Renal cortical epithelial cell (primary cell): ENCODE measurements at places on chromosomes 2 and 18. TPM values are rescaled to one million over a fixed set of nuclear protein-coding genes. Genes with fewer than 3 reads are reported as not detected.
A peak's percentile ranks its signal among the peaks of the same experiment; 100 is the strongest.

GRCh38 chr2:162509288-162509968 is 165.5 kb downstream of the GCA start:
- peak; percentile 49 for DNase-seq

The PPP1R1C gene
- 1.9 and 3.5 TPM in 2 replicates for total RNA-seq

DNA sequence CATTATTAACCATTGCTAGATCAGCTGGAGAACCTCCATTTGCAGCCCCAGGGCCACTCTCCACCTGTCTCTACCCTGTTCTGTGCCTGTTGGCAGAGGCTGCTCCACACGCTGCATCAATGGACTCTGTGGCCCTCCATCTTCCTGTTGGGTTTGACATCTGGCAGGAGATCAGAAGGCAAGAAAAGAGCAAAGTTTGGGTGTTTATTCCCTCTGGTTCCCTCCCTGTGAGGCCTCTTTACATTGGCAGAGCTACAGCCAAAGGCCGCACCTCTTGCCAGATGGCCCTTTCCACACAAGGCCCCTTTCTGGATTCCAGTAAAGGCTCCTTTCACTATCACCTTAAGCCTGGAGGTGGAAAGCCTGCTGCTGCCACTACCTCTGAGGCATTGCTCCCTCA is 110.9 kb upstream of the RND3 start:
- no peak for DNase-seq

GRCh38 chr18:44246001-44246400 is 434.7 kb upstream of the SETBP1 start:
- peak; percentile 7 for DNase-seq

The FRZB gene
- not detected in 2 replicates for total RNA-seq

The WDR7 gene
- 9.2 and 21.5 TPM in 2 replicates for total RNA-seq

The GKN2 gene
- not detected in 2 replicates for total RNA-seq

DNA sequence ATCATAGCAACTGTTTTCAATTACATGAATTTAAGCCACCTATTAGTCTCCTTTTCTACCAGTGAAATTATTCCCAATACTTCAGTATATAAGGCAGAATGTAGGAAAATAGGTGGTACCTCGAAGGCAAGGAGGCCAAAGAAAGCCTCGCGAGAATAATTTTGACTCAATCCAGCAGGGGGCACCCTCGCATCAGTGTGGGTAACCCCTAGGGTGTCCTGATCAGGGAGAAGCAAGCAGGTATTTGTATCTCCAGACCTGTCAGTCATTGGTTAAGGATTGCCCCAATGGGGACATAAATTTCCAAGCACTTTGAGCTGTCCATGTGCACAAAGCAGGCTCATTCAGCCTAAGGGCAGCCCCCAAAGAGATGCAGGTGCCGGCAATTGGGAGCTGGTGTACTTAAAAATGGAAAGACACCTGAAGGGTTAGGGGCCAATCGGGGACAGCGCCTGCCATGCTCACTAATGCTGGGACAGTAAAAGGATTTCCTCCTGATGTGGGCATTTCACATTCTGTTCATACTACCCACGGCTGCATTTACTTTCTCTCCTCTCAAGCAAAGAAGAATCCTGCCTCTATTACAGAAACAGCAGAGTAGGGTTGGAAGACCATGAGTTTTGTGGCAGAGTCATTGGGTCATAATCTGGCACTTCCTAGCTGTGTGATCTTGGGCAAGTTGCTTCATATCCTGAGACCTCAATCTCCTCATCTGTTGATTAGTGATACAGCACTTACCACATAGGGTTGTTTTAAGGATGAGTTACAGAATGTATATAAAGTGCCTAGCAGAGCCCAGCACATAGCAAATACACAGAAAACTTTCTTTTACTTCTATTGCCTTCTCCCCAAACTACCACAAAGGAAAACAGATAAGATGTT is 136.1 kb downstream of the ICOS start:
- peak; percentile 2 for DNase-seq

The CEP68 gene
- 3.6 and 19.1 TPM in 2 replicates for total RNA-seq

DNA sequence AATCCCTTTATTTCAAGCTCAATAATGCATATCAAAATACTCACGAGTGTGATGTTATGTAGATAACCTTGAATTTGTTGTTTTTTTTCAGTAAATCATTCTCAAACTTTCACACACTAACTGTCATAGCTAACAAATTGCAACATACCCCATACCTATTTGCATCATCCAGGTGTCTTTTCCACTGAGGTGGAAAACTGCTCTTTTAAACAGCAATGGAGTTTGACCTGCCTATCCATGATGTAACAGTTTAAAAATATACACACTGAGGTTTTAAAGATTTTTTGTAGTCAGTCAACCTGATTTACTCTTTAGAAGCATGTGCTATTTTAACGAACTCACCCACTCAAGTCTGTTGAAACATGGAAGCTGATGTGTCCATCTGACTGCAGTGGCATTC is 298.7 kb downstream of the RND3 start:
- peak; percentile 49 for DNase-seq

GRCh38 chr2:157830696-157831570 is 45.2 kb downstream of the ACVR1 start:
- peak; percentile 100 for DNase-seq

- no peak for DNase-seq
Observed at GRCh38 chr2:23734416-23734815, 192.5 kb downstream of the ATAD2B start.

DNA sequence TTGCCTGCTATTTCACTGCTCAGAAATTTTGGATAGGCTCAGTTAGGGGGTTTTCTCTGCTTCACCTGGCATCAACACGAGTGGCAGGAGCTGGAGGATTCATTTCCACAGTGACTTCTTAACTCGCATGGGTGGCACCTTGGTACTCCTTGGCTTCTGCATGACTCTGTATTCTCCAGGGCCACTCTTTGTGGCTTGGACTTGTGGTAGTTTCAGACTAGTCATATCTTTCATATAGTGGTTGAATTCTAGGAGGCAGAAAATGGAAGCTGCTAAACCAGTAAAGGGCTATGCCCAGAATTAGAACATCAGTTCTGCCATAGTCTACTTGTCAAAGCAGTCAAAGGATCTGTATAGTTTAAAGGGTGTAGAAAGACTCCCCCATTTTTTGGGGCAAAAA is 6.8 kb downstream of the MAIP1 start:
- no peak for DNase-seq

- DNase-seq, result no peak
Observed at GRCh38 chr2:48328942-48329723, 200.8 kb upstream of the STON1 start.
